ENCODE measurements at places on chromosomes 6 and 20.

DNA sequence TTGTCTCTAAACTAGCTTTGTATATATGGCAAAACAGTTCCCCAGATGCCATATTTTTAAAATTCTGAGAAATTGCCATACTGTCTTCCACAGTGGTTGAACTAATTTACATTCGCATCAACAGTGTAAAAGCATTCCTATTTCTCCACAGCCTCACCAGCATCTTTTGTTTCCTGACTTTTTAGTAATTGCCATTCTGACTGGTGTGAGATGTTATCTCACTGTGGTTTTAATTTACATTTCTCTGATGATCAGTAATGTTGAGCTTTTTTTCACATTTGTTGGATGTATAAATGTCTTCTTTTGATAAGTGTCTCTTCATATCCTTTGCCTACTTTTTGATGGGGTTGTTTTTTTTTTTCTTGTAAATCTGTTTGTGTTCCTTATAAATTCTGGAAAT, 1222.7 kb upstream of the CITED2 start:
- no peak for ATAC-seq
- no peaks in the 10 kb centered on the region for H3K36me3 ChIP-seq
- no peaks in the 10 kb centered on the region for H3K4me1 ChIP-seq
- no peak overlapping the region for H3K4me3 ChIP-seq

GRCh38 chr6:37600312-37600916, 97.3 kb downstream of the MDGA1 start:
- no peak for ATAC-seq
- H3K27ac ChIP-seq, result no peak overlapping the region
- H3K4me1 ChIP-seq, result no peaks in the 10 kb centered on the region
- no peaks in the 10 kb centered on the region for H3K27me3 ChIP-seq
- H3K4me3 ChIP-seq, result no peak overlapping the region

- peaks cover 15% of the 10 kb centered on the region for H3K27me3 ChIP-seq
- H3K36me3 ChIP-seq, result no peaks in the 10 kb centered on the region
- H3K4me1 ChIP-seq, result no peaks in the 10 kb centered on the region
- H3K4me3 ChIP-seq, result no peak overlapping the region
- H3K27ac ChIP-seq, result peak overlapping the region; percentile 38
- ATAC-seq, result no peak
Observed at GRCh38 chr6:41524634-41525011, 21.6 kb upstream of the FOXP4 start.

GRCh38 chr6:126176282-126176681, 163.6 kb upstream of the CENPW start:
- no peak for ATAC-seq
- no peak overlapping the region for H3K4me3 ChIP-seq
- no peak overlapping the region for H3K27ac ChIP-seq
- H3K4me1 ChIP-seq, result no peaks in the 10 kb centered on the region

DNA sequence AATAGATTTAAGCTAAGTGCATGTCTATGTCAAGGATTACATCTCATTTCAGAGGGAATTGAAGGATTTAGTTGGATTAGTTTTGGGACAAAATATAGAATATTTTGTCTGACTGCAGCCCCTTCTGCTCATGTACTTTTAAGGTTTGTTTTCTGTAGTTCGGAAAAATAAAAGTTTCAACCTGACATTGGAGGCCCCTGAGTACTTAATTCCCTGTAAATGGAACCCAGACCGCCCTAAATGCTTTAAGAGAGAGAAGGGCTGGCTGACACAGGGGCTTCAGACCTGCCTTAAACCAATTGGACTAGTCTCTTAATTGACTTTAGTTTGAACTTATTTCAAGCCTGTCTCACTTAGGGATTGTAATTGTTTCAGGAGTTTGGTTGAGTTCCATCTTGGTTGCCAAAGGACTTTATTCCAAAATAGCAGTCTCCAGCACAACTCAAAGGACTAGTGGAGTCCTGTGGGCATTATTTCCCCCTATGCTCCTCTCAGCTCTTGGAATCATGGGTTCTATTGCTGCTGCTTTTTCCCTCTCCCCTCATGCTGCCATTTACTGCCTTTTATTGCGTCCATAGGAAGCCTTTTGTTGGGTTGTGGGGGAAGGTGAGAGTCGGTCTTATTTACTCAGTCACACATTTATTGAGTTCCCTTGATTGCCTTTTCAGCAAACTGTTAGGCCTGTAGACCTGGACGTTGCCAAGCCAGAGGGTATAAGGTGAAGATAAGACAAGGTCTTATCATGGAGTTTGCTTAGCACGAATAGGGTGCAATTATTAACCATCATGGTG, 14.5 kb downstream of the BRD2 start:
- H3K36me3 ChIP-seq, result peaks cover 50% of the 10 kb centered on the region
- peak; percentile 1 for ATAC-seq
- H3K27me3 ChIP-seq, result no peaks in the 10 kb centered on the region
- H3K4me1 ChIP-seq, result peaks cover 18% of the 10 kb centered on the region

DNA sequence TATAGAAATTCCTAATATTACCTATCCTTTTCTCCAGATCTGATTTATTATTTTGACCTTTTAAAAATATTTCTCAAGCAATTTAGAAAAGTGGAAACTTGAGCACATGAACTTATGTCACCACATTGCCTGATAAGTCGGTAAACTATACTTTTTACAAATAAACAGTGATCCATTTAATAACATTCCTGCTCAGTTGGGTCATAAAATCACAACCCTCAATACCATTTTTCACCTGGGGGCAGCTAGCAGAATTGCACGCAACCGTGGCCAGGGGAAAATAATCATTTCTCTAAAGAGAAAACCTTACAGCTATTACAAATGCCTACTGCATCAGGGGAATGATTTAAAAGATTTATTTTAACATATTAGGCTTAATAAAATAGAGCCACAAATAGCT, 614.5 kb downstream of the PHF3 start:
- H3K27me3 ChIP-seq, result no peaks in the 10 kb centered on the region
- H3K4me1 ChIP-seq, result no peaks in the 10 kb centered on the region
- no peaks in the 10 kb centered on the region for H3K36me3 ChIP-seq
- no peak for ATAC-seq

- no peak for ATAC-seq
- H3K27ac ChIP-seq, result no peak overlapping the region
Observed at GRCh38 chr6:145036848-145037567, 698.3 kb downstream of the EPM2A start.

DNA sequence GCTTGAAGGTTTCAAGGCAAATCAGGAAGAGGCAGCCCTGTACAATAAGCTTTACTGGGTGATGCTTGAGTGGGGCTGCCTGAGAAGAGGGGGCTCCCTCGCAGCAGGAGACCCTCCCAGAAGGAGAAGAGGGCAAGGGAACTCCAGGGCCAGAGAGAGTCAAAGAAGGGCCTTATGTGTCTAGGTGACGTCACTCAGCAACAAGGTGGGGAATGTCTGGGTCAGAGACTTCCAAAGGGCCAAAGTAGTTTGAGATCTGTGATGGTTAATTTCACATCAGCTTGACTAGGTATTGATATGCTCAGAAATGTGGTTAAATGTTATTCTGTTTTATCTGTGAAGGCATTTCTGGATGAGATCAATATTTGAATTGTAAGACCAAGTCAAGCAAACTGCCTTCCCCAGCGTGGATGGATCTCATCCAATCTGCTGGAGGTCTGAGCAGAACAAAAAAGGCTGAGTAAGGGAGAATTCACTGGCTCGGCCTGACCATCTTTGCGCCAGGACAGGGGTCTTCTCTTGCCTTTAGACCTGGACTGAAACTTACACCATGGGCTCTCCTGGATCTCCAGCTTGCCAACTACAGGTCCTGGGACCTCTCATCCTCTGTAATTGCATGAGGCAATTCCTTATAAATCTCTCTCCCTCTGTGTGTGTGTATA, 35.9 kb downstream of the MAS1 start:
- H3K27ac ChIP-seq, result no peak overlapping the region
- H3K4me1 ChIP-seq, result peaks cover 20% of the 10 kb centered on the region
- H3K4me3 ChIP-seq, result no peak overlapping the region
- H3K36me3 ChIP-seq, result no peaks in the 10 kb centered on the region
- ATAC-seq, result no peak

DNA sequence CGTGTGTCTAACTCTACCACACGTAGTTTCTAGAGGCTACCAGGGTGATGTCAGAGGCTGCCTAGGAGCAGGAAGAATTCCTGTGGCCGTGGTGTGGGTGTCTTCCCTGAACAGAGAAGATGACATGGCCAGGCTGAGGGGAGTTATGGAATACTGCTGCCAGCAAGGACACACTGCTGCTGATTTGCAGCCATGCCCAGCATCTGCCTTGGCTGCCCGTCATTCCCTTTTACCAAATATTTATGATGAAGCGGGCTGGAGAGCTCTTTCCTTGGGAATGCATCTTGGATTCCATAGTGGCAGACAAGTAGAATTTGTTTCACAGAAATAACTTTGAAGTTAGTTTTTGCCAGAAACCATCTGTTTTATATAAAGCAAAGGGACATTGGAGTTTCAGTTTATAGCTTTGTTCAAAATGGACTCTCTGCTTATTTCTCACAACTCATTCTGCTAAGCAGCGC, 80.8 kb upstream of the VSTM2L start:
- peaks cover 13% of the 10 kb centered on the region for H3K36me3 ChIP-seq
- no peak overlapping the region for H3K4me3 ChIP-seq
- peaks cover 20% of the 10 kb centered on the region for H3K4me1 ChIP-seq
- ATAC-seq, result no peak

DNA sequence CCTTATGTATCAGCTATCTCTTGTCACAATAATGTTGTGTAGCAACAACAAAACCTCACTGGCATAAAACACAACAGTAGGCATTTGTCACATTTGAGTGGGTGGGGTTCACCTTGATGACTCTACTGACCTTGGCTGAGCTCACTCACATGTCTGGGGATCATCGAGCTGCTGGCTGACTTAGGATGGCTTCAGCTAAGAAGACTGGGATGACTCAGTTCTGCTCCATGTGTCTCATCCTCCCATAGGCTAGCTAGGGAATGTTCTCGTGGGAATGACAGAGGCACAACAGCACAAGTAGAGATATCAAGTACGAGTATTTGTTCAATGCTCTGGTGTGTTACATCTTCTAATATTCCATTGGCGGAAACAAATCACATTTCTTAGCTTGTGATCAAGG, 167.9 kb downstream of the PLCB1 start:
- no peaks in the 10 kb centered on the region for H3K27me3 ChIP-seq
- peaks cover 4% of the 10 kb centered on the region for H3K4me1 ChIP-seq
- no peak overlapping the region for H3K4me3 ChIP-seq
- H3K36me3 ChIP-seq, result no peaks in the 10 kb centered on the region
- peak; percentile 21 for ATAC-seq

- H3K27me3 ChIP-seq, result peaks cover 5% of the 10 kb centered on the region
- no peak for ATAC-seq
- H3K4me1 ChIP-seq, result no peaks in the 10 kb centered on the region
- no peak overlapping the region for H3K4me3 ChIP-seq
- no peaks in the 10 kb centered on the region for H3K36me3 ChIP-seq
Observed at GRCh38 chr20:24662752-24663365, 193.4 kb downstream of the SYNDIG1 start.

- no peak for ATAC-seq
- H3K27ac ChIP-seq, result no peak overlapping the region
- H3K27me3 ChIP-seq, result peaks cover 13% of the 10 kb centered on the region
- no peaks in the 10 kb centered on the region for H3K36me3 ChIP-seq
Observed at GRCh38 chr6:144912474-144912873, 627.3 kb downstream of the UTRN start.

DNA sequence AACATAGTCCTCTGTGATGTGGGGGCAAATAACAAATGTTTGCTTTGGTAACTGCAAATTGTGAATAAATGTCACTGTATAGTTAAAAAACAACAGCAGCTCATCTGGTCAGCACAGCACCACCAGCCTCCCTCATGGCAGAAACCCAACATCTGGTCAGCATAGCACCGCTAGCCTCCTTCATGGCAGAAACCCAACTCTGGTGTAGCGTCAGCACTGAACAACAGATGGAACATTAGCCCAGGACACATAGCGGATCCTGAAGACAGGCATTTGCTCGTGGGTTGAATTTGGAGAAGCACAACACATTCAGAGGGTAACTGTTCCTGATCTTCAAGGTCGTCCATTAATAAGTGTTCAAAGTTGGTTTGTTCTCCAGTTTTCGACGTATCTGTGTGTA, 265.9 kb downstream of the DLL1 start:
- H3K27me3 ChIP-seq, result peaks cover 16% of the 10 kb centered on the region
- no peaks in the 10 kb centered on the region for H3K4me1 ChIP-seq

DNA sequence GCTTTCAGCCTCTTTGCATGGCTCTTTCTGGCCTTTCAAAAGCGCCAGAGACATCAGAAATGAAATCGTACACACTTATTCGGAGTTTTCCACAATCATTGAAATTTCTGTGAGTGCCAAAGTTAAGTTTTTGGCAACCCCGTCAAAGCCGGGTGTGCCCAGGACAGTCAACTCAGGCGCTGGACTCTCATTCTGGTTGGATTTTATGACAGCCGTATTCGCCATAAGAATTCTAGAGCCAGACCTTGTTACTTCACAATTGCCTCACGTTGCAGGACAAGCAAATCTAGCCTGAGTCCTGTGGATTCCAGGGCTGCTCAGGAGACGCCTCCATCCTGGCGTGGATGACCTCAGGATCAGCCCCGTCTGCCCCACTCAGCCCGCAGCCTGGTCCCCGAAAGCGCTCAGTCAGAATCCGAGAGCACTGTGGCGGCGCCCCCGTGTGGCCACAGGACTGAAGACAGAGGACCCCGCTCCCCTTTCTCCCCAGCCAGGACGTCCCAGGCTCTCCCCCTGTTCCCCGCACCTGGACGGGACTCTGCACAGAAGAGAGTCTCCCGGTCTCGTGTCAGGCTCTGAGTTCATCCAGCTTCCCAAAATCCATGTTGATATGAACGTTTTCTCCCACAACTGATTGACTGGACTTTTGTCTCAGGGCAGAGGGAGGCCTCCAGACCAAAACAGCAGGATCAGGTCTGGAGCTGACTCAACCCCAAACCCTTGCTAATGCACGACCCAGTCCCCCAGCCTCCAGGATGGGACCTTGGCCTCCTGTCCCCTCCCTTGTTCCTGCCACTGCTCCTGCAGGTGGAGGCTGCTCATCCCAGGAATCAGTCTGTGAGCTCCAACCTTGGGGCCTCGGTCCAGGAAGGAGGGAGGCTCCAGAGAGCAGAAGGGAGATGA, 38.2 kb downstream of the MICA start:
- no peaks in the 10 kb centered on the region for H3K36me3 ChIP-seq
- peaks cover 24% of the 10 kb centered on the region for H3K27me3 ChIP-seq
- H3K27ac ChIP-seq, result no peak overlapping the region

DNA sequence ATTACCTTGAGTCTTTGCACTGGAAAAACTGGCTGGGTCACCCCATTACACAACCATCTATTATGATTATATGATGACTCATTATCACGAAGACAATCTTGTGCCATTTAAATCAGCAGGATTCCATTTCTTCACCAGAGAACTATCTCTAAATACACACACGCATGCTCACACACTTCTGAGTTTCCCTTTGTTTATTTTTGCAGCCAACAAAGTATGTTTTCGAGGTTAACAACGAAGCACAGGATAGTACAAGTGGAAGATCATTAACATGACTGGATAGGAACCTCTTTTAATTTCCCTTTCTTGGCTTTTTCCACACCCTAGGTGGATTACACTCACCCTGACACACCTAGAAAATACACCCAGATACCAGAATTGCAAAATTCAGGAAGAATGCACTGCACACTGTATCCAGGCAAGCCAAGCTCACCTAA, 18.9 kb downstream of the PERP start:
- H3K36me3 ChIP-seq, result peaks cover 22% of the 10 kb centered on the region
- H3K27ac ChIP-seq, result no peak overlapping the region
- H3K27me3 ChIP-seq, result no peaks in the 10 kb centered on the region
- H3K4me3 ChIP-seq, result no peak overlapping the region

- H3K4me1 ChIP-seq, result no peaks in the 10 kb centered on the region
- H3K36me3 ChIP-seq, result no peaks in the 10 kb centered on the region
- no peak overlapping the region for H3K4me3 ChIP-seq
- peaks cover 29% of the 10 kb centered on the region for H3K27me3 ChIP-seq
Observed at GRCh38 chr20:48282591-48283228, 497.4 kb upstream of the SULF2 start.
